ENCODE measurements at places on chromosomes 1 and 21.

DNA sequence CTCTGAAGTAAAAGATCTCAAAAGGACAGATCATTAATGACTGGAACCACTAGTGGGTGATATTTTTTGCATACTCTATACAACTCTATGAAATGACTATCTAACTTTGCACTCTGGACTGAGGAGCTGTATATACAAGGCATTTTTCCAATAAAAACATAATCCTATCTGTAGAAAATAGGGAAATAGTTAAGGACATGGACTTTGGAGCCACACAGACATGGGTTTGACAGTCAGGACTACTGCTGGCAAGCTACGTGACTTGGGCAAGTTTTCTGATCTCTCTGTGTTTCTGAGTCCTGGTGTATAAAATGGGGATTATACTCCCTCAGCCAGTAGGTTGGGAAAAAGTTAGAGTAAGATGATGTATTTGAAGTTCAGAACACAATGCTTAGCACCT, 20.9 kb upstream of the HSD3B2 start:
- DNase-seq = no peak

- no peak for DNase-seq
Measured at GRCh38 chr1:229058729-229059128, 212.2 kb upstream of the RAB4A start.

DNA sequence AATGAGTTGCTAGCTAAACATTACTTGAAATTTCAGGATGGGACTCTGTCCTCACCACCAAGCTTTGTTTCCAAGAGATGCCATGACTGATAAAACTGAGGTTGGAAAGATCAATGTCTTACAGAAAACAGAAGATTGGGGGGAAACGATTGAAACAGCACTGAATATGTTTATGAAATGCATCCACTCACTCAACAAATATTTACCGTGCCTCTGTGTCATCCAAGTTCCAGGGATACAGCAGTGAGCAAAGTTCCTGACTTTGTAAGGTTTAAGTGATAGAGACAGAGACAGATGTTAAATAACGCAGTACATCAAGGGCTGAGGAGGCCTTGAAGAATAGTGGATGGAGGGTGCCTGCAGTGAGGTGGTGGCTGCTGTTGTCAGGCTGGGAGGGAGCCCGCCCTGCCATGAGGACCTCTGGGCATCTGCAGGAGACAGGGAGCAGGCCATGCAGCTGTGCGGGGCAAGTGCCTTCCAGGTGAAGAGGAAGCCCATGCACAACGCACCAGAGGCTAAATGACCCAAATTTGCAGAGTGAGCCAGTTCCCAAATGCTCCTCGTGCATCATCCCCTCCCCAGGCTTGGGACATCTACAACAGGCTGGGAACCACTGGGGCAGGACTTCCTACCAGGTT, 108.0 kb downstream of the HLCS start:
- DNase-seq = no peak

DNA sequence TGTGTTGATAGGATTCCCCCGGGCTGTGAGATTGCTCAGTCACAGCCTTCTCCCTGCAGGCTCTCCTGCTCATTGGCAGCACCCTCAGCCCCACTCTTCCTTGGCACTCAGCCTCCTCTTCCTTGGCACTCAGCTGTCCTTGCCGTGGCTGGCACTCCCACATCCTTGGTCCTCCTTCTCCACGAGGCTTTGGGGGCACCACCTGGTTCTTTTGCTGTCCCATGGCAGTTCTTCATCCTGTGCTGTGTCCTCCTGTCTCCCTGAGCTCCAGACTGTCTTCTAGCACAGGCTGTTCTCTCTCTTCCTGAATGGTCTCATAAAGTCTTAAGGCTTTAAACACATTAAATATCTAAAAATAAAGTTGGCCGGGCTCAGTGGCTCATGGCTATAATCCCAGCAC, 27.0 kb downstream of the PKNOX1 start:
- DNase-seq = no peak

DNA sequence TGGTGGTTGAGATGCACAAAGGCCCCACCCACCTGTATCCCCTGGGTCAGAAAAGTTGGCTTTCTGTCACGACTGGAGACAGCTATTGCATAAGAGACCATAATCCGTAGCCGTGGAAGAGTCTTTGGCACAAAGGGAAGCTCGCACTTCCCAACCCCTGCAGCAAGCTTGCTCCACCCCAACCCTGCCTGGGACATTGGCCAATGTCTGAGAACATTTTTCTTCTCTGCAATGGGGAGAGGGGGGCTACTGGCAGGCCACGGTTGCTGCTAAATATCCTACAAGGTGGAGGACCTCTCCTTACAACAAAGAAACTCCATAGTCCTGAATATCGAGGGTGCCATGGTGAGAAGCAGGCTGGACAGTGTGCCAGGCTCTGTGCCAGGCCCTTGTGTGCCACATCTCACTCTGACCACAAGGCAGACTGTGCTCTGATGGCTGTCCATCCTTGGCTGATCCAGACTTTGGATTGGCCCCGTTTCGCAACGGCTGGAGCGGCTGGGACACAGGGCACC, 104.1 kb downstream of the CSMD2 start:
- DNase-seq = no peak

DNA sequence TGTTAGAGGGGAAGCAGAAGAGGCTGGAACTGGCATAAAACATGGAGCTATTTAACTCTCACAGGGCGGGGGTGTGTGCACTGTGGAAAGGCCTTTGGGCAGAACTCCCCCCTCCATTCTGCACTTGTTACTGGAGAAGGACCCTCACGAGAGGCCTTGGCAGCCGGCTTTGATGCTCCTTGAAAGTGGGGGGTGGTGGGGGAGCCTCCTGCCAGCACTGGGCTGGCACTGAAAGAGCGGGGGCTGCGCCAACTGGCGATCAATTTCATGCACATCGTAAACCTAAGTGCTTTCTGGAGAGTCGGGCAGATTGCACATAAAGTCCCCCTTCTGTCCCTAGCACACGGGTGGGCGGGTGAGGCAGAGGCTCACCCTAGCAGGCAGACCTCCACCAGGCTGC, 28.9 kb downstream of the FOXO6 start:
- no peak for DNase-seq

GRCh38 chr21:37450445-37450941, 83.9 kb downstream of the DYRK1A start:
- no peak for DNase-seq

DNA sequence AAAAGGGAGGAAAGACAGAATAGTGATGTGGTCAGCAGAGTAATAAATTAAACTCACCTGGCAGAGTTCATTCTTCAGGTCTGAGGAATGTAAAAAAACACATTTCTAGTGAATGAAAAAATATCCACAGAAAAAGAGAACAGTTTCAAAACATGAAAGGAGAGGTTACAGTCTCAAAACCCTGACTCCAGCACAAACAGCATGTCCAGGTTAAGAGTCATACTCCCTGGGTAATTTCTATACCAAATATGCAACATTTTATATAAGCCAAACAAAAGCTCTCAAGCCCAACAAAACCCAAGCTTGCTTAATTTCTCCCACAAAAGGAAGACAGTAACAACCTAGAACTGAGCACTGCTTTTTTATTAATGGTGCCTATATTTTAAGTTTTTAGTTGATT, 173.0 kb downstream of the NTMT2 start:
- no peak for DNase-seq

- no peak for DNase-seq
Measured at GRCh38 chr1:76951153-76951552, 83.9 kb downstream of the ST6GALNAC5 start.

GRCh38 chr21:41459884-41460534, 34.0 kb downstream of the MX1 start:
- no peak for DNase-seq

DNA sequence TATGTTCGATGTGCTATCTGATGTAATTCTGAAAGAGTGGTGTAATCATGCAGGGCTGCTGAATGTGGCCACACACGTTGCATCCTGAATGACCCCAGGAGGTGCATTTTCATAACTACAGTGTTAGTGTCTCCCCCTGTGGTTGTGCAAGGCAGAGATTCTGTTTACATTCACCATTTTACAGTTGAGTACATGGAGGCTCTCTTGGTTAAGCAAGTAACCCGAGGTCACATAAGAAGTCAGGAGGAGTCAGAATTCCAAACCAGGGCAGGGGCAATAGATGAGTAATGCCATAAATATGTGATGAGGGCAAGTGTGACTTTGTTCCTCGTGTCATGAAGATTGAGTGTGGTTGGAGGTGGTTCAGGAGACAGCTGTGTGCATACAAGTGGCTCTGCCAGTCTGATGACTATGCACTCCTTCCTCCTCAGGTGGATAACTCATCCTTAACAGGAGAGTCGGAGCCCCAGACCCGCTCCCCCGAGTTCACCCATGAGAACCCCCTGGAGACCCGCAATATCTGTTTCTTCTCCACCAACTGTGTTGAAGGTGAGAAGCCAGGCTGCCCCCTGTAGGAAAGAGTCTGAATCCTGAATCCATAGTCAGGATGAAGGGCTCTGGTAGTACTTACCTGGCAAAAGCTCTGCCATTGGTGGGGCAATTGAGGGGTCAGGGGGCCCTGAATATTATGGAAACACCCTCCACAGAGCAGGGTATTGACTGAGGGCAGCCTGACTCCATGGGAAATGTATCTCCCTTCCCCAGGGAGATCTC, 9.3 kb downstream of the ATP1A2 start:
- no peak for DNase-seq

DNA sequence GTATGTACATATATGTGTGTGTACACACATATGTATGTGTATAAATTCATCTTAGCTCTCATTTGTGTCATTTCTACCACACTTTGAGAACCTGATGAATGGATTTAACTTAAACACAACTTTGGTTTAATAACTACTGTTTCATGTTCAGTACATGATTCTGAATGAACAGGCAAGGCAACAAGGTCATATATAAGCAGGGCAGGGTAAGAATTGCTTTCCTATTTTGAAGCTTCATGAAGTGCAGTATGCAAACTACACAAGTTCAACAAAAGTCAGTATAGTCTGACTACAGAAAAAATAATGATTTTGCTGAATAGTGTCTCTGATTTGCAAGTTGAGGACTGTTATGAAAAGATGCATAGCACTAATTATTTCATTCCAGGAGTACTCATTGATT, 127.6 kb downstream of the KCNK2 start:
- no peak for DNase-seq

GRCh38 chr1:115473986-115474565, 136.0 kb upstream of the NGF start:
- DNase-seq = no peak

- DNase-seq = no peak
Measured at GRCh38 chr1:8520483-8520966, 202.6 kb downstream of the SLC45A1 start.

DNA sequence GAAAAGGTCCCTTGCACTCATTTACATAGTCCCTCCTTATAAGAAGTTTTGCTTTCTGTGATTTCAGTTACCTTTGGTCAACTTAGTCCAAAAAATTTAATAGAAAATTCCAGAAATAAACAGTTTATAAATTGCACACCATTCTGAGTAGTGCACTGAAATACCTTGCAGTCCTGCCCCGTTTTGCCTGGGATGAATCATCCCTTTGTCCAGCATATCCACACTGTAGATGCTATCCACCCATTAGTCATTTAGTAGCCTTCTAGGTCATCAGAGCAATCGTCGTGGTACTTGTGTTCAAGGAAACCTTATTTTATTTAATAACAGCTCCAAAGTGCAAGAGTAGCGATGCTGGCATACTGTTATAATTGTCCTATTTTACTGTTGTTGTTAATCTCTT, 38.0 kb downstream of the SPRTN start:
- DNase-seq = no peak

DNA sequence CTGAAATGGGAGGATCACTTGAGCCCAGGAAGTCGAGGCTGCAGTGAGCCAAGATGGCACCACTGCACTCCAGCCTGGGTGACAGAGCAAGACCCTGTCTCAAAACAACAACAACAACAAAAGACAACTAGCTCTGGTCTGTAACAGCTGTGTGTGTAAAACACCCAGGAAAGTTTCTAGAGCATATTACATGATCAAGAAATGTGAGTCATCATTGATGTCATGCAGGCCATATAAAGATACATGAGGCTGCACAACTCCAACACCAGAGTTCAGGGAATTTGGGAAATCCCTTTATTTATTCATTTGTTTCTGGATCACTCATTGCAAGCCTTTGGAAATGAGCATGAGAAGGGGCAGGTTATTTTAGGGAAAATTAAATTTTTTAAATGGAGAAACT, 50.3 kb upstream of the CTPS1 start:
- no peak for DNase-seq

GRCh38 chr1:203295796-203296195, 9.5 kb upstream of the BTG2 start:
- no peak for DNase-seq

DNA sequence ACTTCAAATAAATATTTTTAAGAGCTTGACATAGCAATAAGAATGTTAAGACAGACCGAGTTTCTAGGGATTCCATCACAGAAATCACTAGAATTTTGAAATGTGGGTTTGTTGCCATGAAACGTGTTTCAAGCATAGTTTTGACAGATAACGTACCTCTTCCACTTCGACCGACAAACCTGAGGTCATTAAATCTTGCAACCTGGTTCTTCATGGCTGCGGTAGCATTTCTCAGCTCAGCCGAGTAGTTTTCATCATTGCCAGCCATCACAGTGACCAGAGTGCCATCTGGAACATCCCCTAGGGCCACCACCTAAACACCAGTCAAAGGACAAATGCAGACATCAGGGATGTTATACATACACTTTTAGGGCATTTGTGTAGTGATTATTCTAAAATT, 168.7 kb downstream of the RUNX1 start:
- no peak for DNase-seq
